ENCODE measurements at places on chromosomes 3 and 15.

GRCh38 chr3:161649900-161650484 is 153.4 kb downstream of the OTOL1 start:
- DNase-seq: no peak

DNA sequence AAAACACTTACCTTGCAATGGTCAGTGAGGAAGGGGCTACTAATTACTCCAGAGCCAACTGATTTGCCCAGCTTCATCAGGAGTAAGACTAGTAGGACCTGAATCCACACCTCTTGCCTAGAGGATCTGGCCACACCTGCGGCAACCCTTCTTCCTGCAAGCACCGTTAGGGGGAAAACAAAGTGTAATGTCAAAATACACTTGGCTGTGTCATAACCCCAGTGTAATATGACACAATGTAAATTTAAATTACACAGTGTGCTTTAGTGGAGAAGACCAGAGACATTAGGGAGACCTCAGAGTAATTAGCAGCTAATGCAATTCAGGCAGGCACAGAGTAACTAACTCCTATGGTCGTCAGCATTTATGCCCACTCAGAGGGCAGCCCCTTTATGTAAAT is 308.5 kb upstream of the ARRDC4 start:
- DNase-seq: no peak

GRCh38 chr3:166052440-166052839 is 215.2 kb upstream of the BCHE start:
- DNase-seq: no peak

- no peak for DNase-seq
Measured at GRCh38 chr3:130354430-130354829, 9.0 kb downstream of the COL6A5 start.

DNA sequence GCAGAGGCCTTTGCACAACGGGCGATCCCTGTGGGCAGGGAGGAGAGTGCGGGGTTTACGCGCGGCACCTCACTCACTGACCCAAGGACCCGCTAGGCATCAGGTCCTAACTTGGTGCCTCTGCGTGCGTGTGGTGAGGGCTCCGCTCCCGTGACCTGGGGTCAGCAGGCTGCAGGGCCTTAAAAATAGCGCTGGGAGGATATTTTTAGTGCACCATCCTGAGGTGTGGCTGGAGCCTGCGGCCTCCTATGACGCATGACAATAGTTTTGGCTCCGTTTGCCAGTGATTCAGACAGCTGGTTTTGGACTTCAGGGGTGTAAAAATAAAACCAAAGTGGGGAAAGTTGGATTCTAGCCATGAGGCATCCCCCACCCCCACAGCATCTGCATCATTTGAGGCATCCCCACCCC is 139.0 kb downstream of the FAM43A start:
- no peak for DNase-seq

GRCh38 chr15:100129677-100130076 is 212.1 kb downstream of the ADAMTS17 start:
- no peak for DNase-seq

- peak; percentile 47 for DNase-seq
Measured at GRCh38 chr3:128153156-128154041, at the start of gene EEFSEC. TSS of gene EEFSEC (plus strand) at chr3:128153481. CDS start at chr3:128153508, 27 bp downstream.

DNA sequence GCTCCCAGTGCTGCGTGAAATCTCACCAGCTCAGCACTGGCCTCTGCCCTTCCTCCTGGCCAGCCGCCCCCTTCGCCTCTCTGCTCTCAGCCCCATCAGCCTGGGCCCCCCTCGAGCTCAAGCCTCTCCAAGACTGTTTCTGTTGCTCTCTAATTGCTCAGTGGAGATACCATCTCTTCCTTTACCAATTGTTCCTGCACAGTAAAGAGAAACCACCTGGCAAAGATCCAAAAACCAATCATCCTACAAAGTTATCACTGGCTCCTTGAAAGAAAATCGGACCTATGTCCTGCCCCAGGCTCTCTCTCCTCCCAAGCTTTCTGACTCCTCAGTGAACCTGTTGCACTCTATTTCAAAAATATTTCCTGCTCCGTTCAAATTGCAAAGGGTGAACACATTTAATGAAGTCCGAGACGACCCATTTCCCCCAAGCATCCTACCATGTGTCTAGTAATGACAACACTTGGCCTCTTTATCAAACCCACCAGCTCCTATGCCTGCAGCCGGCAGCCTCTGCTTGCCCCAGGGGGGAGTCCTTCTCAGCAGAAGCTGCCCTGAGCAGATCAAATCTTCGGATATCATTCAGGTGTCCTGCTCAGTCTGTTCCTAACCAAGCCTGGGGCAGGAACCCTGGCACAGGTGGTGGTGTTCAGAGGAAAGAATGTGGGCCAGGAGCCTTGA is 53.7 kb upstream of the FAM174B start:
- DNase-seq: no peak

DNA sequence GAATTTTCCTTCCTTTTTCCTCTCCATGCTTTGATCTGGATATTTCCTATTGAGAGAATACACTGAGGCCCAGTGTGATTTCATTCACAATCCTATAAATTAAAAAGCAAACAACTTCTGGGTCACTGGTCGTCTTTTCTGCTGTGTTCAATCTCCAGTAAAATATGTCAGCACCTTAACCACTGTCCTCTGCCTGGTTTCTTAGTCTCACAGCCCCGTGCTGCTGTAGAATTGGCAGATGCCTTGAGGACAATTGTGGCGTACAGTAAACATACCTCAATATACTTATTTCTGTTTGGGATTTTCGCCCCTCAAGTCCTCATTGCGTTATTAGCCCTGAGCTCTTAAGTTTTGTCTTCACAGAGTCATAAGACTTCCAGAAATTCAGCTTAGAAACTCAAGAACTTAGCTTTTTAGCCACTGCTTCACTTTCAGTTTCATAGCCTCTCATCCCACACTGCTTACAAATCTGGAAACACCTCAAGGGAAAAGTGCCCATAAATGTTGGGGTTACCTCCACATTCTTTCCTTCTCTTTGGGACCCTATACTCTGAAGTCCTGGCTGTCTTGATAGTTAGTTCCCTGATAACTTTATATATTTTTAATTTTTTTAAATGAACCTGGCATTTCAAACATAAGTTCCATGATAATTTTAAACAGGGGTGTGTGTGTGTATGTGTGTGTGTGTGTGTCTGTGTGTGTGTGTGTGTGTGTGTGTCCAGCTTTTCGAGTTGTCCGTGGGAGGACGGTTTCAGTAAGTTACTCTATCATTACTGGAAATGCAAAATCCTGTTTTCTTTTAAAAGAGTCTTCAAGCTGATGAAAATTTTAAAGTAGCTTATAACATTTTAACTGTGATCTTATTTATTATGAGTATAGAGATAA is 238.4 kb upstream of the CTDSPL start:
- DNase-seq: no peak

- no peak for DNase-seq
Measured at GRCh38 chr15:67480741-67481140, 40.2 kb upstream of the C15orf61 start.

GRCh38 chr15:57708047-57708446 is 1.5 kb downstream of the POLR2M start:
- no peak for DNase-seq

GRCh38 chr15:99399061-99399460 is 147.8 kb downstream of the LRRC28 start:
- DNase-seq: no peak

DNA sequence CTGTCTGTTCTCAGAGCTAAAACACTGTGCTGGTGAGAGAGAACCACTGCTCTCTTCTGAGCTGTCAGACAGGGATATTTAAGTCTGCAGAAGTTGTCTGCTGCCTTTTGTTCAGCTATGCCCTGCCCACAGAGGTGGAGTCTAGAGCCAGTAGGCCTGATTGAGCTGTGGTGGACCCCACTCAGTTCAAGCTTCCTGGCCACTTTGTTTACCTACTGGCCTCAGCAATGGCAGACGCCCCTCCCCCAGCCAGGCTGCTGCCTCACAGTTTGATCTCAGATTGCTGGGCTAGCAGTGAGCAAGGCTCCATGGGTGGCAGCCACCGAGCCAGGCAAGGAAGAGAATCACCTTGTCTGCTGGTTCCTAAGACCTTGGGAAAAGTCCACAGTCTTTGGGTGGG is 21.0 kb upstream of the CACNA1D start:
- no peak for DNase-seq

DNA sequence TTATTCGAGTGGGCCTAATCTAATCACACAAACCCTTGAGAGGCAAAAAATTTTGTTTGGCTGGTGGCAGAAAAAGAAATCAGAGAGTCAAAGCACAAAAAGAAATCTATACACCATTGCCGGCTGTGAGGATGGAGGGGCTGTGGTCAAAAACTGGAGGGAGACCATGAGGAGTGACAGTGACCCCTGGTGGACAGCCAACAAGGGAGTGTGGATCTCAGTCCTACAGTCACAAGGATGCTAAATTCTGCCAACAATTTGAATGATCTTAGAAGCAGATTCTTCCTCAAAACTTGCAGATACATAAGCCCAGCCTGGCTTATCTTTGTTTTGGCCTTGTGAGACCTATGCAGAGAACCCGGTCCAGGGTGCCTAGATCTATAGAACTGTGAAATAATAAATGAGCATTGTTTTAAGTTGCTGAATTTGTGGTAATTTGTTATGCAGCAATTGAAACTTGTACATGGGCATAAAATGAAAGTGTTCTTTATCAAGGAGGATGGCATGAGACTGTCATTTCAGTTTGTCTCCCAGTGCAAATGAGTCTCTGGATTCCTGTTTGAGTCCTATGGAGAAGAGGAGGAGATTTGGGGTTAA is 103.0 kb upstream of the ARHGEF26 start:
- peak; percentile 1 for DNase-seq

- DNase-seq: no peak
Measured at GRCh38 chr3:4814305-4814903, 164.8 kb upstream of the BHLHE40 start.

GRCh38 chr3:28022916-28023315 is 218.5 kb upstream of the CMC1 start:
- DNase-seq: no peak

GRCh38 chr3:57112206-57112605 is 51.7 kb downstream of the SPATA12 start:
- DNase-seq: no peak

GRCh38 chr3:99542767-99543518 is 95.5 kb upstream of the COL8A1 start:
- no peak for DNase-seq

GRCh38 chr3:139427283-139428060 is 38.0 kb upstream of the COPB2 start:
- DNase-seq: peak; percentile 63

DNA sequence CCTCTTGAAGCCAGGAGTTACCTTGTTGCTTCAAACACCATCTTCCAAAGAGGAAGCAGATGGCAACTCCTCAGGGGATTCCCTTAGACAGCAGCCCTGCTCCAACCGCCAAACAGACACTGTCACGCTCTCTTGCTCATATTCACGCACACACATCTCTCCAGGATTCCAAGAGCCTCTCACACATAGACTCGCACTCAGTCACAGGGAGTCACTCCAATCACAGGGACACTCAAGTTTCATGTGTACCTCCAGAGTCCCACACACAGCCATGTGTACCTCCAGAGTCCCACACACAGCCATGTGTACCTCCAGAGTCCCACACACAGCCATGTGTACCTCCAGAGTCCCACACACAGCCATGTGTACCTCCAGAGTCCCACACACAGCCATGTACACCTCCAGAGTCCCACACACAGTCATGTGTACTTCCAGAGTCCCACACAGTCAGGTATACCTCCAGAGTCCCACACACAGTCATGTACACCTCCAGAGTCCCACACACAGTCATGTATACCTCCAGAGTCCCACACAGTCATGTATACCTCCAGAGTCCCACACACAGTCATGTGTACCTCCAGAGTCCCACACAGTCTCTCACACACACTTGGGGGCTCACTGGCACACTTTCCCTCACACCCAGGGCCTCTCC is 6.1 kb downstream of the VWA5B2 start:
- no peak for DNase-seq

- DNase-seq: no peak
Measured at GRCh38 chr3:65277798-65278197, 590.0 kb upstream of the ADAMTS9 start.

DNA sequence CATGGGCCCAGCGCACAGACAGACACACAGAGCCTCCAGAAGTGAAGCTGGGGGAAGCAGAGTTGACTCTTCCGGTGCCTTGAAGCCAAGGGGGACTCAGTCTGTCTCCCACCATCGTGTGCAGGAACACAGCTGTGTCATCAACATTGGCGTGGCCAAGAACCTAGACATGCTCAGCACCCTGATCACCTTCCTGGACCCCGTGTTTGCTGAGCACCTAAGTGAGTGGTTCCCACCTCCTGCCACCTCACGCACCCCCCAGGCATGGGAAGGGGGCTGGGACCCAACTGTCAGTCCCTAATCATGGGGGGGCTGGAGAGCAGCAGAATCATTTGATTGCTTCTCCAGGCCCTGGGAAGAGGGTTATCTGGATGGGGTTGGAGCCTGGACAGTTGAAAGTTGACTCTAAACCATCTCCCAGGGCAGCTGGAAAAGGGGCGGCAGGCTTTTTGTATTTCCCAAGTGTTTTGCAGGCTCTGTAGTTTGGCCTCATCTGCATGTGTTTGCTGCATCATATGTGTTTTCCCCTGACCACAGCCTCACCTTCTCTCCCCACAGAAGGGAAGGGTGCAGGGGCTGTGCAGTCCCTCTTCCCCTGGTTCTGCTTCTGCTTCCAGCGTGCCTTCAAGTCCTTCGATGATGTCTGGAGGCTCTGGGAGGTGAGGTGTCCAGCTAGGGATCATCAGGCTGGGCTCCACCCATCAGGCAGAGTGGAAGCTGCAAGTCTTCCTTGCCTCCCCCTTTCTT is 12.8 kb downstream of the TBC1D21 start:
- no peak for DNase-seq

GRCh38 chr15:80787316-80787715 is 8.1 kb downstream of the CEMIP start:
- DNase-seq: no peak

DNA sequence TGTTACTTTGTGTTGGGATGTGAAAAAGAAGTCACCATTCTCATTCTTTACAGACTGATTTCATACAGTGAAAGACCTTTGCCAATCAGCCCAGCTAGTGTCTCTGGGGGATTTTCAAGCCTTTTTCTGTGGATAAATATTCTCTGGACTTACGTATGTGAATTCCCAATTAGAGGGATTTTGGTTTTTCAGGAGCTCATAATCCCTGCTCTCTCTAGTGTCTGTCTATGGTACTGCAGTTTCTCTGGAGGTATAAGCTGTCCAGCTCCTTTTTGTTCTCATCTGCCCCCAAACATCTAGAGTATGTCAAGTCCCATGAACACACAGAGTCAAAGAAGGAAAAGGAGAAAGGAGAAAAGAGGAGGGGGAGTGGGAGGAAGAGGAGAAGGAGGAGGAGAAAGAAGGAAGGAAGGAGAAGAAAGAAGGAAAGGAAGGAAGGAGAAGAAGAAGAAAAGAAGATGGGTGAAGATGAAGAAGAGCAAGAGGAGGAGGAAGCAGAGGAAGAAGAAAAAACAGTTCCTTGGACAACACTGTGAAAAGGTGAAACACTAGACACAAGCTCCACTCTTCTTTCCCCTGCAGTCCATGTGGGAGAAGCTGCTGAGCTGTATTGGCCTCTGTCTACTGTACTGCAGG is 218.6 kb downstream of the GREM1 start:
- peak; percentile 62 for DNase-seq

DNA sequence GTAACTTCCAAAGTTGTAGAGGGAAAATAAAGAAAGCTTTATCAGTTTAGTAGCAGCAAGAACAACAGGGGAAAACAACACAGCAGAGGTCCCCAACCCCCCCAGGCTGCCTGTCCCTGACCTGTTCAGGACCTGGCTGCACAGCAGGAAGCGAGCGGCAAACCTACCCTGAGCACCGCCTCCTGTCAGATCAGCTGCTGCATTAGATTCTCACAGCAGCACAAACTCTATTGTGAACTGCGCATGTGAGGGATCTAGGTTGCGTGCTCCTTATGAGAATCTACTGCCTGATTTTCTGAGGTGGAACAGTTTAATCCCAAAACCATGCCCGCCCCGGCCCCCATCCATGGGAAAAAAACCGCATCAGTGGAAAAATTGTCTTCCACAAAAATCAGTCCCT is 40.3 kb downstream of the USP50 start:
- no peak for DNase-seq
